ENCODE measurements at places on chromosomes 16 and 17. TPM values are rescaled to one million over a fixed set of nuclear protein-coding genes. Genes with fewer than 3 reads are reported as not detected.

Gene EPN3
- 0.16 TPM for total RNA-seq

Gene TNS4
- total RNA-seq = 86.7 TPM

Gene TP53TG3
- total RNA-seq = 0.57 TPM

Gene CDRT15
- not detected for total RNA-seq

Gene KRT20
- total RNA-seq = 0.17 TPM

Gene CHST5
- total RNA-seq = 0.03 TPM

Gene TVP23A
- 0.34 TPM for total RNA-seq

Measured in A549 treated with CpdA at 1 μM for 4 hours (cell line).